Mucosa of gallbladder (tissue), 1 donor: ENCODE measurements at places on chromosomes 4 and X.

- no peak for DNase-seq
Observed at GRCh38 chrX:10310511-10310910, 153.7 kb downstream of the CLCN4 start.

- DNase-seq = no peak
Observed at GRCh38 chr4:101418055-101418454, 70.7 kb upstream of the PPP3CA start.

DNA sequence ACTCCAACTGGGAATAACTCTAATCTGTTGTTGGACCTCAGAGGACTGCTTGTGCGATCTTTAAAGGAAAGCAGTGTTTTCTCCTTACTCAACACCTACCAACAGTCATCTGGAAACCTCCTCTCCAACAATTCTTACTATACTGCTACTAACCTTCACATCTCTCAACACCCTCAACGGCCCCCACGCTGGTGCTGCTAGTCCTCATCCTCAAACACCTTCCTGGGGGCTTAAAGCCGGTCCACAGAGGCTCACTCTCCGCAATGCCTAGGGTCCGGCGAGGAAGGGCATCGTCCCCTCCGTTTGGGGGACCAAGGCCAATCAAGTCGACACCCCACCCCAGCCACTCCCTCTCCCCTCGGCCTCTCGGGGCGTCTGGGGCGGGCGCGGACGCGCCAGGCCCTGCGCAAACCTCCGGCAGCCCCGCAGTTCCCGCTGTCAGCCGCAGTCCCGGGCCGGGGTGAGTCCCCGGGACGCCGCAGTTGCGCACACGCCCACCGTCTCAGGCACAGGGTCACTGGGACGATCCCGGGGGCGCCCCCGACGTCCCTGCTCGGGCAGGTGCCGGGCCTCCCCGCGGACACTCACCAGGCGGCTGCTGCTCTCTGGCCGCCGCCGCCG, 418 bp downstream of the TAB3 start:
- no peak for DNase-seq

DNA sequence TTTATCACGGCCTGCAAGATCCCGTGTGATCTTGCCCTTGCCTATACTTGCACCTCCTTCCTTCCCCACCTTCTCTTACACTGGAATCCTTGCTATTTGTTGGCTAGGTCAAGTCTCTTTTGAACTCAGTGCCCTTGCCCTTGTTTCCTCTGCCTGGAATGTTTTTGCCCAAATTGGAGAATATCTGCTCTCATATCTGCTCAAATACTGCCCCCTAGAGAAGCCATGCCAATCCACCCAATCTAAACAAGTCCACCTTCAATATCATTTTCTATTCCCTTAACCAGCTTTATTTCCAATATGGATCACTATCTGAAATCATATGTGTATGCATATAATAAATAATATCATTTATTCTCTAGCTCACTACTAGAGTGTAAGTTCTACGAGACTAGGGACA, 1044.2 kb upstream of the FTHL17 start:
- DNase-seq = no peak

DNA sequence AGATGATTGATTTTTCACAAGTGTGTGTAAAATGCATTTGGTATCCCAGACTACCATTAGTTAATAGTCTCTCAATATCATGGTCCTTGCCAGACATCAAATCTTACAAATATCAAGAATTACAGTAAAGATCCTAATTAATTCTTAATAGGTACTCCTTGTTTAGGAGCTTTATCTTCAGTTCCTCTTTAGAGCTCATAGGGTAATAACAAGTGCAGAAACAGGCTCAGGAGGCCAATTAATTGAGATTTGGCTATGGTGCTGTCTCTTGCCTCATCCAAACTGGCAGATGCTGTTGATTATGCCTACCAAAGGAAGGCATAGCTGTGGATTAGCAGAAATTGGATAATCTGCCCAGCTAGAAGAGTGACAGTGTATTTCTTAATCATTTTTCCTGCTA, 6.9 kb downstream of the MTMR1 start:
- DNase-seq = no peak
